A375 (cell line): ENCODE measurements at places on chromosomes 6 and 20. TPM values are rescaled to one million over a fixed set of nuclear protein-coding genes. Genes with fewer than 3 reads are reported as not detected.

Gene DEFB132
- not detected in 2 replicates for total RNA-seq

Gene GPLD1
- 0.34 and 1.4 TPM in 2 replicates for total RNA-seq

Gene SIRPG
- 0.27 TPM in 1 of 2 replicates, not detected in the other for total RNA-seq

Gene FNDC11
- 0.08 and 0.45 TPM in 2 replicates for total RNA-seq

Gene PNPLA1
- total RNA-seq = not detected in 2 replicates

Gene PI16
- not detected in 2 replicates for total RNA-seq

Gene CALHM4
- not detected in 2 replicates for total RNA-seq

Gene RBM24
- 0.48 and 1.5 TPM in 2 replicates for total RNA-seq

Gene TULP1
- total RNA-seq = not detected in 2 replicates

Gene NKX2-4
- 4.1 and 5.5 TPM in 2 replicates for total RNA-seq

Gene SLC52A3
- 0.57 TPM in 1 of 2 replicates, not detected in the other for total RNA-seq

Gene TRIM10
- not detected in 2 replicates for total RNA-seq

Gene GGT7
- total RNA-seq = 13.6 and 17.2 TPM in 2 replicates

Gene OR12D3
- 0.08 TPM in 1 of 2 replicates, not detected in the other for total RNA-seq

Gene MATN4
- 1.1 and 1.9 TPM in 2 replicates for total RNA-seq

Gene HAO1
- 0.08 TPM in 1 of 2 replicates, not detected in the other for total RNA-seq

Gene ADAT2
- total RNA-seq = 6.4 and 7.6 TPM in 2 replicates

Gene LY6G6D
- total RNA-seq = not detected in 2 replicates

Gene KCNQ2
- 0.30 and 0.45 TPM in 2 replicates for total RNA-seq
